ENCODE measurements at places on chromosomes 7 and 10.

- no peak for DNase-seq
Measured at GRCh38 chr10:125533866-125534265, 149.1 kb downstream of the TEX36 start.

- no peak for DNase-seq
Measured at GRCh38 chr10:31974434-31975124, 45.9 kb upstream of the ARHGAP12 start.

GRCh38 chr7:38248069-38248567 is 25.3 kb downstream of the TARP start:
- DNase-seq, result no peak

- peak; percentile 54 for DNase-seq
Measured at GRCh38 chr7:954330-955238, at the start of gene ADAP1. Gene ADAP1 (minus strand): TSS chr7:954680. CDS start chr7:954477, 203 bp downstream.

- no peak for DNase-seq
Measured at GRCh38 chr10:26803849-26804248, 56.9 kb downstream of the ABI1 start.

DNA sequence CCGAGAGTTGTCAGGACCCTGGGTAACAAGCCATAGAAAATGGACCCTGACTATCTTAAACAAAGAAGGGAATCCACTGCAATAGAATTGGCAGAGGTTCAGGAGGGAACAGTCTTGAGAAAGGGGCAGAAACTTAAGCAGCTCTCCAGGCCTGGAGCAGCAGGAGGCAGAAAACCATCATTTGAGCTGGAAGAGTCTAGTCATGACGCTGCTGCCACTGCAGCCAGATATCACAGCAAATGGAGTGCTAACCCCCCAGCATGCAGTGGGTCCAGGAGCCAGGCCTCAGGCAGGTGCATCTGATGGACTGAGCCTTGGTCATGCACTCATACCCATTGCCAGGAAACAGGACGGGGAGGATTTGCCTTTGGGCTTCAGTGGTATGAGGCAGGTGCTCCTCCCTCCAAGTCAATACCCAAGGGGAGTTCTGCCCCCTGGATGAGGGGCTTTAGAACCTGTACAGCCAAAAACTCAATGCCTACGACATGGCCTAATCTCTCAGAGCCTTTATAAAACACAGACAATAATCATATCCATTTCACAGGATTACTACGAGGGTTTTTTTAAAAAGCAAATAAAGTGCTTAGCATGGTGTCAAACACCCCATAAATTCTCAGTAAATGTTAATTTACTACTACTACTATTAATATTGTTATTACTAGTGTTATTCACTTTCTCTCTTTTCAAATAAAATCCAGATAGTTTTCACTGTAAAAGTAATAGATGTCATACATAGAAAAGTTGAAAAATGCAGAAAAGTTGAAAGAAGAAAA is 30.7 kb downstream of the DUSP5 start:
- no peak for DNase-seq

DNA sequence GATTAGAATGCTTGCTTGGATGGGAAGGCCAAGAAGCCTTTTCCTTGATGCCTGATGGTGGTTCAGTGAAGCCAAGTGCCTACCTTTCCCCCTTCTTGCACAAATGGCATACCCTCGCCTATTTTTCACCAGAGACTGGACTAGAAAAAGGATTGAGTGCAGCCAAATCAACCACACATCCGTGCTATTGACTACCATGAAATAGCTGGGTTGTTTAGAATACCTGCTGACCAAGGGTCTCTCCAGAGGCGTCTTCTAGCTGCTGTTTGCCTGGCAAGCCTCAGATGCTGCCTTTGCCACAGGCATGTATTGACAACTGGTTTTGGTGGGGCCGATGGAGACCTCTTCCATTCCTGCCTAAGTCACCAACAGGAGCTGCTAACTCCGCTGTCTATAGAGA is 146.5 kb downstream of the NRF1 start:
- no peak for DNase-seq

- no peak for DNase-seq
Measured at GRCh38 chr7:28733035-28733434, 225.1 kb downstream of the TRIL start.
